CD8-positive, alpha-beta T cell (primary cell): ENCODE measurements at places on chromosomes 12 and 14.

DNA sequence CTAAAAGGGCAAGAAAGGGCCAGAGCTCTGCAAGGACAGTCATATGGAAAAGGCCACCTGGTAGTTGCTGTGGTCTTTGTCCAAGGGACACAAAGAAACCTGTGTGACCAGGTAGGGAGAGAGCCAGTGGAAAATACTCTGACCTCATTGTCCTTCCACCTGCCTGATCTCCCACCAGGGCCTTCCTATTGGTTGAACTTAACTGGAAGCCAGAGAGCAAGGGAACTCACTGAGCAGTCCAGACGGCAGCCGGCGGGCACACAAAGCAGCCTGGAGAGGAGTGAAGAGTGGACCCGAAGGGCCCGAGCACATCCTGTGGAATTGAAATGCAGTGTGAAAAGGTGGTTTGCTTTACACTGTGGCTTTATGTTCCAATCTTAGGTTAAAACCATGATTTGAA, 120.7 kb downstream of the SLC25A21 start:
- no peak for DNase-seq

DNA sequence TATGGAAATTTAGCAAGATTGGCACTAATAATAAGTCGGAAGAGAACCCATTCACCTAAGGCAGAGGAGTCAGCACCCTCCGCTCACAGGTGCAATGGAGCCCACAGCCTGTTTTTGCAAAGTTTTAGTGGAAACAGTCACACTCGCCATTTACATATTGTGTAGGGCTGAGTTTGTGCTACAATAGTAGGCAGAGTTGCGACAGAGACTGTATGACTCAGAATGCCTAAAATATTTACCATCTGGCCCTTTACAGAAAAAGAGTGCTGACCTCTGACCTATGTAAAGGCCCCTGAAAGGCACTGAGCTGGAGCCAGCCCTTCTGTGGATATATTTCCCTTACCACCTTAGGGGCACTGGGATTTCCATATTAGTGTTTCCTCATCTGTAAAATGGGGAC, 79.0 kb downstream of the PRIMA1 start:
- no peak for DNase-seq

DNA sequence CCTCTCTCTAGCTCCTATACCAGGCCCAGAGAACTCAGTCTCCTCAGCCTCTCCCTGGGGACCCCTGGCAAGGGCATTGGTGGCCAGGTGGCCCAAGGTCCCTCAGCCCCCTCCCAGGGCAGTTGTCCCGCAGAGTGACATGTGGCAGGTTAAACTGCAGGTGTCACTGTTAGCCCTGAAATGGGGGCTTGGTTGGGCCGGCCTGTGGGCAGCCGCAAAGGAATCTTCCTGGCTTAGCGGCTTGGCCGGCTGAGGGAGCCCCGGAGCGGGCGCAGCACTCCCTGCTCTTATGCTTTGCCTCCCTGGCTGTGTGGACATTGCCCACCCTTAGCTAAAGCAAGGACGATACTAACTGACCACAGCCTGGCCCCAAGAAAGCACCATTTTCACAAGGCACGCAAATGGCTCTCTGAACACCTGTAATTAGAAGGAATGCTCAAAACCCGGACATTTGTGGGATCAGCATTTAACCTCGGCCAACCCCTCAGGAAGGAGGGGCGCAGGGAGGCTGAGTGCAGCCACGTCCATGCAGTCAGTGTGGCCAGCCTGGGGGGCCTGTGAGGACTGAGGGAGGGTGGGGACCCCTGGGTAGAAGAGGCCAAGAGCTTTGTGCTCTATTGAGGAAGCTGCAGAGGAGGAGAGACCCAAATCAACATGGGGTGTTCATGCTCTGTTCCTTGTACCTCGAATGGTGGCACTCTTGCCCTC, 82.2 kb downstream of the PAPOLA start:
- DNase-seq, result peak; percentile 51

- no peak for DNase-seq
These were observed 190.5 kb downstream of the BMP4 start for GRCh38 chr14:53766106-53766505.

- no peak for DNase-seq
These were observed 33.8 kb downstream of the CBX5 start for GRCh38 chr12:54246011-54246641.

GRCh38 chr14:104091927-104092771, 6.6 kb downstream of the ASPG start:
- no peak for DNase-seq

DNA sequence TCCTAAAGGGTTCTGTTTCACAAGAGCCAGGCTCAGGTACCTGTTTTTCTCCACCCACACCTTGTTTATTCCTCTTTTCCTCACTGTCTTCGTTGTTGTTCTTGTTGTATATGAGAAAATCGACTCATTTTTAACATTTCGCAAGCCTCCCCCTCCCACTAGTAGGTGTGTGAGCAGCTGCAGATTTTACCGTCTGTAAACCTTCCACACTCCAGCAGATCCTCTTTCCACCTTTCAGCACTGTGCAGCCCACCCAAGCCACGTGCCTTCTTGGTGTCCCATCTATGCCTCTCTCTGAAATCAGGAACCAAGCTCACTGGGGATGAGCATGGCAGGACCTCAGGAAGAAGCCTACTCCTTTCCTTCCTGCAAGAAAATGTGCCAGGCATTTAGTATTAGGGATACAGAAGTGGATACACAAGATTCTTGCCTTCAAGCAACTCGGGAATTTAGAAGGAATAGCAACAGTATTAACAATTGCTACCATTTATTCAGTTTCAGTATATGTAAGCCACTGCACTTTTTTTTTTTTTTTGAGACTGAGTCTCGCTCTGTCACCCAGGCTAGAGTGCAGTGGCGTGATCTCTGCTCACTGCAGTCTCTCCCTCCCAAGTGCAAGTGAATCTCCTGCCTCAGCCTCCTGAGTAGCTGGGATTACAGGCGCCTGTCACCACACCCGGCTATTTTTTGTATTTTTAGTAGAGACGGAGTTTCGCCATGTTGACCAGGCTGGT, 113.6 kb downstream of the CHST11 start:
- DNase-seq, result no peak

DNA sequence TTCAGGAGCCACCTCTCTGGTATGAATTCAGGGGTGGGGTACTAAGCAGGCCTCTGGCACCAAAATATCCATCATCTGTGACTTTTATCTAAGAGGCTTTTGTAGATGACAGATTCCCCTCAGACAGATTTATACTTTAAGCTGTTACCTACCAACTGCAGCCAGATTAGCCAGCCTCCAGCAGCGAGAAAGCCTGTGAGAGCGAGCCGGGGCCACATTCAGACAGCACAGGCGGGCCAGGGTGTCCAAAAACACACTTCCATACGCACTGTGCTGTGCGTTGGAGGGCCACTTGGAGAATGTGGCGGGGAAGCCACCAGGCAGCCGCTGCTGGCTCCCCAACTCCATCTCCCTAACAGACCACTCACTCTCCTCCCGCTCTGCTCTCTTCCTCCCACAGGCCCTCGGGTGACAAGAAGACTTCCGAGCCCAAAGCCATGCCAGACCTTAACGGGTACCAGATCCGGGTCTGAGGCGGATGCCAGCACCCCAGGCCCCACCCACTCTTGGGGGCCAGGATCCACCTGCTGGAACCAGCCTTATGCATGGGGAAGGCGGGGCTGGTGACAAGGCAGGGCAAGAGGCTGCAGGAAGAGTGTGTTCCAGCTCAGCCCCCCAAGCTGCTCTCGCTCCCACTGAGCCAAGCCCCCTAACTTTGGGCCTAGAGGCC, 17.4 kb downstream of the VASH1 start:
- peak; percentile 44 for DNase-seq
